ENCODE measurements at places on chromosomes 1 and 21. TPM values are rescaled to one million over a fixed set of nuclear protein-coding genes. Genes with fewer than 3 reads are reported as not detected.
A peak's percentile ranks its signal among the peaks of the same experiment; 100 is the strongest.

DNA sequence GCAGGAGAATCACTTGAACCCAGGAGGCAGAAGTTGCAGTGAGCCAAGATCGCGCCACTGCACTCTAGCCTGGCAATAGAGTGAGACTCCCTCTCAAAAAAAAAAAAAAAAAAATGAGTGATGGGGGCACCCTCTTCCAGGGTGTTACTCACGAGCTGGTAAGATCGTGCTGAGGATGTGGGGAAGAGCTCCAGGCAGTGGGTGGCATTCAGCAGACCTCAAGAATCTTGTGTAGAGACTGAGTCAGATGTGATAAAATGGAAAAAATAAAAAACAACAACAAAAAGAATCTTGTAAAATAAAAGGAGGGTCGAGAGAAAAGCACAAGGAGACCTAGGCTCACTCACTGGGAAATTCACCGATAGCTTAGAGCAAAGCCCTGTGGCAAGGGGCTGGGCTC lies 38.5 kb downstream of the EPHA2 start:
- no peak for DNase-seq
- H3K27me3 ChIP-seq = peaks cover under 1% of the 10 kb centered on the region
- H3K4me1 ChIP-seq = no peaks in the 10 kb centered on the region
- H3K36me3 ChIP-seq = peaks cover 42% of the 10 kb centered on the region
- no peak overlapping the region for H3K4me3 ChIP-seq

DNA sequence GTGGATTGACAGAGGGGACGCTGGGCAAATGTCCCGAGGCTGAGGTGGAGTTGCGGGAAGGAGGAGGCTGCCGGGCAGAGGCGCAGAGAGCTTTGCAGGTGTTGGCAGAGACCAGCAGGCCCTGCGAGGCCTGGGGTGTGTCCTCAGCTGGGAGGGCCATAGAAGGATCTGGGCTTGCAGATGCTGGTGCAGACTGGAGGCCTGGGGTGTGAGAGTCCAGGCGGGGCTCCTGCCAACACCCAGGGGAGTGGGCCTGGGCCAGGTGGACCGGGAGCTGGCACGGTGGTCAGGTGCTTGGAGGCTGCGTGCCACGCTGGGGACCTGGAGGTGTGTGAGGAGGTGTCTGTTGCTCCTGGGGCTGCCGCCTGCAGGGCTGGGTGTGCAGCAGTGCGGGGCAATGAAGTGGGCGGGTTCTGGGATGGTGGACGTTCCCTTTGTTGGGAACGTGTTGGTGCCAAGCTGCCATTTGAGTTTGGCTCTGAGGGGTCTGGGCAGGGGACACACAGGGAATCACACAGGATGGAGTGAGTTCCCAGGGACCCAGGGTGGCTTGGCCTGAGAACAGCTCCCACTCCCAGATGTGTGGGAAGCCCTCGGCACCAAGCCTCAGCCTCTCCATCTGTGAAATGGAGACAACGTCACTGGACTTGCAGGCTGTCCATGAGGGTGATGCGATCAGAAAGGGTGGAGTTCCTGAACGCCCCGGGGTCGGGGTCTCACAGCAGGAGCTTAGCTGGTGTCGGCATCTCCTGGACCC lies 39.9 kb upstream of the POFUT2 start:
- peak overlapping the region; percentile 39 for H3K27ac ChIP-seq
- H3K4me3 ChIP-seq = no peak overlapping the region
- peaks cover 22% of the 10 kb centered on the region for H3K4me1 ChIP-seq
- peaks cover 17% of the 10 kb centered on the region for H3K36me3 ChIP-seq

DNA sequence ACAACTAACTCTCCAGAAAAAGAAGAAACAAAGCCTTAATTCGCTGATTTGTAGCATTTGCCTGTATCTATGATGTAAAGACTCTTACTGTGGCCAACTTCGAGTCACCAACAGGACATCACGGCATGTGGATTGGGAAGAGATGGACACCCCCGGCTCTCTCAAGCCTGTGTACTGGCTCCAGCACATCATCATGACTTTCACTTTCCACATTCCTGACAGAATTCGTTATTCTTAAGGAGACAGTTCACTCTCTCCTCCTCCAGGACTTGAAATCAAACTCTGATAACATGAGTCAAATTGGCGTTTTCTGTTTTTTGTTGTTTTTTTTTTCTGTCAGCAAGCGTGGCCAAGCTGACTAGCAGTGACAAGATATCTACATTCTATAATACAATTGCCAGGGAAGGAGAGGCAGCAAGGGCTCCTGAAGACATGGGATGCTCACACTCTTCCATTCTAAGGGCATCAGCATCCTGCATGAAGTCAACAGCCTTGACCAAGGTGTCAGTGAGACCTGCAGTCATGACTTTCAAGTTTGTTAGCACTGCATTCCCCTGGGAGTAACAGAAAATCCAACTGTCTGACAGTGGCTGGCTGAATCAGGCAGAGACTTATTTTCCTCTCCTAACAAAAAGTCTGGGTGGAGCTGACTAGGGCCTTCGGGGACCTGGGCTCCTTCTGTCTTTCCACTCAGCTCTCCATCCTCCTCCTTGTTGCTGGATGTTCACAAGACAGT lies 13.3 kb upstream of the TRAF3IP3 start:
- peaks cover 28% of the 10 kb centered on the region for H3K4me1 ChIP-seq
- H3K27me3 ChIP-seq = no peaks in the 10 kb centered on the region
- DNase-seq = no peak
- H3K36me3 ChIP-seq = no peaks in the 10 kb centered on the region
- H3K4me3 ChIP-seq = no peak overlapping the region

Gene CHD1L
- 34.2 TPM for total RNA-seq

Measured in Calu3 (cell line).